ENCODE measurements at places on chromosomes 6 and 20.

DNA sequence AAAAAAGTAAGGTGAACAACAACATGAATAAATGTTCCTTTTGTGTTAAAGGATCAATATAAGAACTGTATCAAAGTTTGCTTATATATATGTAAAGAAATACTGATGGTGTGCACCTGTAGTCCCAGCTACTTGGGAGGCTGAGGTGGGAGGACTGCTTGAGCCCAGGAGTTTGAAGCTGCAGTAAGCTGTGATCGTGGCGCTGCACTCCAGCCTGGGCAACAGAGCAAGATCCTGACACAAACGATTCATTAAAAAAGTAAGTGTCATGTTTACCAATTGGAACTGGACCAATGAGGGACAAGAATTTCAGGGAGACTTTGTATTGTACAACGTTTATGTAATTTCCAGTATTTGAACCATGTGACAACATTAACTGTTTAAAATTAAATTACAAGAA is 5.0 kb upstream of the PHF20 start:
- no peak for DNase-seq

GRCh38 chr6:47235421-47235820 is 74.3 kb downstream of the TNFRSF21 start:
- DNase-seq = no peak

DNA sequence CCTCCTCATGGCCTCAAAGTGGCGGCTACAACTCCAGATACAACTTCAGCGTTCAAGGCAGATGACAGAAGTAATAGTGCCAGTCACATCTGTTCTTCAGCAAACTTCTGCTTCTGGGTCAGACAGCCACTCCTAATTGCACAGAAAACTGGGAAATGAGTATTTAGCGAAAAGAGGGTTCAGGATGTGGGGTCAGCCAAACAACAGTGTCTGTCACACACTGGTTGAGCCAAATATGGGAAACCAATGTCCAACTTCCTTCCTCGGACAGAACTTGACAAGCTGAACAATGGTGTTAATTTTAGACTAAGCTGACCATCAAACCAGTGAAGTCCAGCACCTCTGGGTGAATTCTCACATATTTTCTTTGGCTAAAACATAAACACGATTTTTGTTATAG is 22.1 kb downstream of the NUDT3 start:
- DNase-seq = no peak

GRCh38 chr6:113879186-113880096 is 22.3 kb downstream of the MARCKS start:
- DNase-seq = no peak

DNA sequence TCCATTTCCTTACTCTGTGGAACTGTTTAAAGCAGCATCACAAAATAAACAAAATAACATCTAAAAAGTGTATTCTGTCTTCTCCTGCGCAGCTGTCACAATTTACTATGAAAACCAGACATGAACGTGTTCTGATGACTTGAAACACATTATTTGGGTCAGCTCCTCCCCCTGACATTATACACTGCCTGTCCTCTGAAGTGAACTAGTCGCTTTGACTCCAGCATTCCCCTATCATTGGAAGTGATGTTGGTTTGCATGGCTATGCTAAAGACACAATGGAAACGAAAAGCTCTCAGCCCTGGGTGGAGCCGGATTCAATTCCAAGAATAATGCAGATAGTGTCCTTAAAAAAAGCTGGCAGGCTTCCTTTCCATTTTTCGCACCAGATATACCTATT is 125.9 kb downstream of the FYN start:
- DNase-seq = no peak

DNA sequence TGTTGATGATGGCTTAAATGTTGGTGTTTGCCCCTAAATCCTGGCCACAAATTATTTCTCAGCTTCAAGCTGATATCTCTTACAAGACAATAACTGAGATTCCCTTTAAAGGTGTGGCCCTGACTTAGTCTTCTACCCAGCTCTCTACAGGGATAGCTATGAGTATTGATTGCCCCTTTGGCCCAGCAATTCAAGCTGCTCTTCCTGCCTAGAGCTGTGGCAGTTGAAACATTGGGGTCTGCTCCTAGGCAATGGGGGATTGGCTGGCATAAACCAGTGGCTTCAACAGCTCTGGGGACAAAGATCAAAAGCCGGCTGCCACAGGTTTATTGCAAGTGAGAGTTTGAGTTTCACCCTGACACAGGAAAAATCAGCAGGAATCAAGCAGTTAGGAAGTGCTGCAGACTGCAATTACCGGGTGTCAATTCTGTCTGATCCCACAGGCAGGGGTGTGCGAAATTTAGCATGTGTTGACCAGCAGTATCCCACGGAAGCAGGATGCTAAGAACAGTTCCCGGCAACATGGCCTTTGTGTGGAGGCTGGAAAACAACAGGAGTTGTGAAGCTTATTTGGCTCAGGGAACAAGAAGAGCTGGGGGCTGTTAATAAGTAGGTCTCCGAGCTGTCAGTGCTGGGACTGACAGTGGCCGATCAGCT is 66.2 kb upstream of the IYD start:
- no peak for DNase-seq

DNA sequence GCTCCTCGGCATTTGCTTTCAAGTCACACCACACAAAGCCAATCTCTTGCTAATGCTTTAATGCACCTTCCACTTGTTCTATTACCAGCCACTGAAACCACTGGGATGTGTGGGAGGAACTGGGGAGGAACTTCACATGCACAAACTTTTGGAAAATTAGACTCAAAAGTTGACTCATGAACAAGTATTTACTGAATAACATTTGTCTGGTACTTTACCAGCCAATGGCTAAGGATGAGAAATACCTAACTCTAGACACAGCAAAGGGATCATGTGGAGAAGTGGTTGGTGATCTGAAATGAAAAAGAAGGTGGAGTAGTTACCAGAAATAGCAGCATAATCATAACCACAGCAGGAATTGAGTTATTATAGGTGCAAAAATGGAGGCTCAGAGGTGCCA is 554.0 kb upstream of the NOX3 start:
- DNase-seq = no peak

DNA sequence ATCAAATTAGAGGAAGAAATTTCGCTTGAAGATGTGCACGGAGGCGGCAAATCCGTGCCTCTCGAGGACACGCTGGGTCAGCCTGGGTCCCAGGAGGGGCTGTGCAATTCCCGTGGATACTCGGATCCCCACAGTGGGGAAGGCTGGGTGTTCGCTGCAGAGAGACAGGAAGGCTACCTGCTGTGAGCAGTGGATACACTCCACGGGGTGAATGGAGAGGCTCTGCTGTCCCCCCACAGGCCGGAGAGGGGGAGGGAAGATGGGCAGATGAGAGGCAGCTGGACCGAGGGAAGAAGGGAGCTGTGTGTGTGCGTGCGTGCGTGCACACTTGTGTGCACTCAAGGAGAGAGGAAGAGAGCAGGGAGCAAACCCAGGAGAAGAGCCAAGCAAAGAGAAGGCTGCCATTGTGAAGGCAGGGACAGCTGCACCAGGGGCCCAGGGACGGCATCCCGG is 57.3 kb downstream of the SULF2 start:
- DNase-seq = no peak

DNA sequence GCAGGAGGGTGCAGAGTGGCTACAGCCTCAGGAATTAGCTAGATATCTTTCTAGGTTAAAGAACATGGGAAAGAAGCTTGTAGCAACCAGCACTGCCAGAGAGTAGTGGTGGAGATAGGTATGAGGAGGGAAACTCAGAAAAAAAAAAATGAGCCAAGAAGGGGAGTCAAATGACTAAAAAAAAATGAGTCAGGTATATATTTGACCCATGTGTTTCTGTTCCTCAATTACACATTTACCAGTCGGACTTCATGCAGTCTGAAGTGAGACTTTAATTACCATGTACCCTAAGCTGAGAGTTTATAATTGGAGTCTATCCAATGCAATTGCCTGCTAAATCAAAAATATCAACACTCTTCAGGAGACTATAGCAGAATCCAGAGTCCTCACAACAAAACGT is 964.6 kb downstream of the HACE1 start:
- no peak for DNase-seq

- DNase-seq = no peak
Measured at GRCh38 chr20:3727401-3728021, 5.0 kb upstream of the HSPA12B start.

DNA sequence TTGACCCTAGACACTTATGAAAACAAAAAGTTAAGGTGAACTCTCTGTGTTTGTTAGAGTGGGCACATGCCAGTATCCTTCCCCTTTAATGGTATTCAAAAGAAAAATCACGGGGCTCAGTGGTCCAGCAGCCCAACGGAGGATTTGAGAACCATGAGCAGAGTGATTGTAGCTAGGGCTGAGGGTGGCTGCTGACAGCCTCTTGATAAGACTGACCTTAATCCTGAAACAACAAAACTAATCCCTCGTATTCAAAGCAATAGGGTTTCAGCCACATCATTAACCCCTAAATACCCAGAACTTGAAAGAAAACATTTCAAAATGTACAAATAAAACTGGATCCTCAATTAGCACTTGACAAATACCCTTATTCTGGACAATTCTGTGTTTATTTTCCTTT is 95.1 kb downstream of the SNAP25 start:
- DNase-seq = no peak

GRCh38 chr6:154479771-154480639 is 30.5 kb downstream of the CNKSR3 start:
- no peak for DNase-seq

DNA sequence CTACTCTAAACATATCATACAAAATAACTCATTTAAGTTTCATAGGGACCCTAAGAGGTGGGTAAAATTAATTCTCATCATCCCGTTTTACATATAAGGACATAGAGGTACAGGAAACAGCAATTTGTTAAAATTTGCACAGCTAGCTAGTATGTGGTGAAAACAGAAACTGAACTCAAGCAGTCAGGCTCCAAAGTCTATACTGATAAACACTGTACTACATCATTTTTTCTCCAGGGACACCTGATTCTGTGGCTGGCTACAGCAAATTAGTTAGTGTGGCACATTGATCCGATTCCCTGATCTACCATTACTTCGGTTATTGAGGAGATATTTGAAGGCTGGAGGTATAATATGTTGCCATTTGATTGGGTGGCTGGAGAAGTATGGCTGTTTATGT is 36.2 kb upstream of the E2F3 start:
- DNase-seq = no peak

DNA sequence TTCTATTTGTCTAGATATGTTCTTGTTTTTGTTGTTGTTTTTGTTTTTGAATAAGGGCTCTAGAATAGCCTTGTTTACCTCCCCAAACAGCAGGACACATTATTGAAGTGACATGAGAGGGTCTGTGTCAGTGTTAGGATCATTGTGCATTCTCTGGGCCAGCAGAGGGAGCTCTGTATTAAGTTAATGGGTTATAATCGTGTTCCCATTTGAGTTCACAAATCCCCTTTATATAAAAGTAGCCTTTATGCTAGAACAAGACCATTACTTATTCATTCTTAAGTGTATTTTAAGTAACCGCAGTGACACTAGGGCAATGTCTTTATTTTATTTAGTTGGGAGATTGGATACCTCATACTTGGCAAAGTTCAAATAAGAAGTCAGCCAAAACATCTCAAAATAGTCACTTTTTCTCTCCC is 44.8 kb downstream of the STK4 start:
- DNase-seq = no peak

- DNase-seq = no peak
Measured at GRCh38 chr6:41226752-41227151, 1.4 kb upstream of the TREML4 start.

DNA sequence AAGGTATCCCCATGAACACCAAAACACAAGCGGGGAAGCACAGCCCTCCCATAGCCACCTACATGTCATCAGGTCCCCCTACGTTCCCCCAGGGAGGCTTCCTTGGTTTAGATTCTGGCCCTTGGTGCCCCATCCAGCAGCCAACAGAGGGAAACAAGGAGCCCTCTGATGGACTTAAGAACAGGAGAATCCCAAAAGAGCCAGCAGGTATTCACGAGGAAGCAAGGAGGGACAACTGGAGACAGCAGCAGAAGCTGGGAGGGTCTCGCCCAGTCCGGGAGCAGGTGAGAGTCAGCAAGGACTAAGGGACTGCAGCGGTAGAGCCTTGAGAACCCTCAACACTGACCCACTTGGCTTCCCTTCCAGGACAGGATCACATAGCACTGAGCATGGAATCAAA is 58.4 kb upstream of the TOP1 start:
- DNase-seq = no peak

DNA sequence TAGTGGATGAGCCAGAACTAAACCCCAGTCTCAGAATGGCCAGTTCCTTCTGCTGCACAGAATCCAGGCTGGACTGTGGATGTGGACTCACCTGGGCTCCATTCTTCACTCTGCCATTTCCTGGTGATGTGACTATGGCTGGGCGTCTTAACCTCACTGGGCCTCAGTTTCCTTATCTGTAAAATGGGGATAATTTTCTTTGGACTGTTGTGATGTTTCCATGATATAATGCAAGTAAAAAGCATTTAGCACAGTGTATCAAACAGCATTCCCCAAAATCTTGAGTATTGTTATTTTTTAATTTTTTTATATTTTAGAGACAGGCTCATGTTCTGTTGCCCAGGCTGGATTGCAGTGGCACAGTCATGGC is 5.9 kb upstream of the IP6K3 start:
- no peak for DNase-seq

DNA sequence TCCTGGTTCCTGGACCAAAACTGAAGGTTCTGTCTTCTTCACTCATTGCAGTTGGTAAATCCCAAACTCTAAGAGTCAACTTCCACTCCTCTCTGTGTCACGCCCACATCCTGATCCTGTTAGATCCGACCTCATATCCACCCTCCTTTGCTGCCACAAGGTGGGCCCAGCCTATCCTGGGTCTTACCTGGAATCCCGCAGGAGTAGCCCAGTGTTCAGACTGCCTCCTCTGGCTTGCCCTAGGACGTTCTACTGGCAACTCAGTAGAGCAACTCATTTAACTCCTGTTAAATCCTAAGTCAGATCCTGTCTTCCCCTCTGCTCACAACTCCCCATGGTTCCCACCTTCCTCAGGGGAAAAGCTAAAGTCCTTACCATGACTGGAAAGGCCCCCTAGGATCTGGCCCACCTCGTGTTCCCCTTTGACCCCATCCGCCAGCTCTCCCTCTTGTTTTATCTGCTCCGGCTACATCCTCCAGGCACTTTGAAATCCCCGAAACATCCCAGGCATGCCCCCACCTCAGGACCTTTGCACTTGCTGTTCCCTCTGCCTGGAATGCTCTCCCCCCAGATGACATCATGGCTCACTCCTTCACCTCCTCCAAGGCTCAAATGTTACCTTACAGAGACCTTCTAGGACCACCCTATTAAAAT is 43.9 kb downstream of the TFEB start:
- no peak for DNase-seq

DNA sequence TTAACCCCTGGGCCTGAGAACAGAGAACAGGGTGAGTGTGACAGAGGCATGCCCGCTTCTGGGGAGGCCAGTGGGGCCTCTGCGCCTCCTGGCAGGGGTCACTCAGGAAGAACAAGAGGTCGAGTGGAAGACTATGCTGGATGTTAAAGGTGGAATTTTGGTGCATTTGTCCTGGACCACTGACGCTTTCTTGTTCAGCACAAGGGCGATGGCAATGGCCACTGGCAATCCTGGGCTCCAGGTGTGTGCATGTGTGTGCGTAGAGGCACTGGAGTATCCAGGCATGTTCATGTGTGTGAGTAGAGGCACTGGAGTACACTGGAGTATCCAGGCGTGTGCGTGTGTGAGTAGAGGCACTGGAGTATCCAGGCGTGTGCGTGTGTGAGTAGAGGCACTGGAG is 23.5 kb upstream of the NPBWR2 start:
- DNase-seq = no peak

GRCh38 chr20:4550740-4551139 is 171.0 kb upstream of the PRND start:
- DNase-seq = no peak
